Activated CD4-positive, alpha-beta T cell treated with anti-CD3 and anti-CD28 coated beads, Interleukin-2, amount 10 ng/mL, durations not matched to agents 24 days and 14 days (primary cell): ENCODE measurements at places on chromosomes 7 and 10. TPM values are rescaled to one million over a fixed set of nuclear protein-coding genes. Genes with fewer than 3 reads are reported as not detected.

GRCh38 chr10:27390681-27391080 is 113.4 kb upstream of the RAB18 start:
- no peak for DNase-seq

DNA sequence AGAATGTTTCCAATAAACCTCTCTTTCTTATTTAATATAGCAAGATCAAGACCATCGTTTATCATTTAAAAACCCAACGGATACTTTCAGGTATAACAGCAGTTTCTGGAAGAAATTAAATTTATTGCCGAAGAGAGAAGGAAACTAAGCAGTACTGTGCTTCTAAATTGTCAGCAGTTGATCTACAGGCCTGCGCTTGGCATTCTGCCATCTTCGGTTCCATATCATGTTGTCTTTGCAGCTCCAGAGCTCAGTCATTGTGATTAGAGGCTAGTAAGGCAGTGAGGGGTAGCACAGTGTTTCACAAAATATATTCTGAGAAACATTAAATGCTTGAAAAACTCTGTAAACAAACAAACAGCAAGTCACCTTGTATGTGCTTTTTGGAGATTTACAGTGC is 301.3 kb downstream of the REEP3 start:
- no peak for DNase-seq

DNA sequence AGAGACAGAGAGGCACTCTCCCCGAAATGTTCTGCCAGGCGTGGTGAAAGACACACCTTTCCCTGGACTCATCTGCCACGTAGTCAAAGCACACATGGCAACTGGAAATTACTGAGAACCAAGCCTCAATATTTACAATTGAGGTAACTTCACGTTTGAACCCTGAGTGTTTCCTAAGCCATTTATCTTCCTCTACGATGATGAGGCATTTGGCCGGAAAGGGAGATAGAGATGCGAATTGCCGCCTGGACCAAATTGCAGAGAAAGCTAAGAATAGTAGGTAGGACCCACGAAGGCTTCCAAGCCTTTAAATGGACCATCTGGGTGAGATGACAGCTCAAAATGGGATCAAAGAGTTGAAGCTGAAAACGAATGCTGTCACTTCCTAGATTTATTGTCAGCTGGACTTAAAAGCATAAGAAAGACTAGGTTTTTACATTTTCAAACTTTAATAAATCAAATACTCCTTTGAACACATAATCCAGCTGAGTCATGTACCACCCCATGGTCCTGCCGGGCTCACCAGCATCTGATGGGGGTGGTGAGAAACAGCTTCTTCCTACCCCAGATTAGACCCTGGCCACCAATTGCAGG is 135.6 kb upstream of the LYZL2 start:
- no peak for DNase-seq

DNA sequence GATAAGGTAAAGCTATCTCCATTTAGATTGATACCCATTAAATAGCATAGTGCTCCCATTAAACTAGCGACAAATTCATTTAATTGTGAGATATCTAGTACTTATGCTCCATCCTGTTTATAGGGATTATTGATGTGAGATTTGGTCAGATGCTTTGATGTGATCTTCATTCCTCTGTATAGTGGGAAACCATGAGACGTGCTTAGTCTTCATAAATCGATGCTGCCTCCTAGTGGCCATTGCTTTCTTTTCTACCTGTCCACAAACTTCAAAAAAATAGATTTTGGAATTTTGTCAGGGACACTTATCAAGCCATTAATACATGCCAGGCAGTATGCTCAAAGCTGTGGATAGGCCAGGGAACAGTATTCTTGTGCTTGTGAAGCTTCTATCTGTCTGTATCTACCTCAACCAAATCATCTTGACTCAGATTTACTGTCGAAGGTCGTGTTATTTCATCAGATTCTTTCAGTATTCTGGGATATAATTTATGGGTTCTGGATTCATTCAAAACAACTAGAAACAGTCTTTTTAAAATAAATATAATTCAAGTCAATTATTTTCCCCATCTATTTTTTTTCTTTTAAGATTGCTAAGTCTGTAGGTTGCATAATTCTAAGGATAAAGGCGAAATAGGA is 12.0 kb downstream of the LSM8 start:
- DNase-seq, result peak; percentile 85

DNA sequence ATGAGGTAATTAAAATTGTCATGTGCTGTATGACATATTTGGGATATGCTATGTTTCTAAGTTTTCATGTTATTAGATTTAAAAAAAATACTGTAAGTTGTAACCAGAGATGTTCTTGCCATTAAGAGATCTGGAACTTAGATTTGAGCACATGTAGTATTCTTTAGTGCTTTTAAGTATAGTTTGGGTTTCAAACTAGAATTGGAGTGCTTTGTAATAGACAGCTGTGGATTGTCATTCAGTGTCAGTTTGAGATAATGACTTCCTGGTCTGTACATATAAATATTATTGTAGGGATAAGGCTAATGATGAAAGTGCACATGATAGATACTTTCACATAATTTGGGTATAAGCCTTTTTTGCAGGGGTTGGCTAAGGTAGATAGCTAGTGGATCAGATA is 936.2 kb downstream of the CNTNAP2 start:
- no peak for DNase-seq

PPA1 gene
- 413 and 424 TPM in 2 replicates for total RNA-seq

CTBP2 gene
- total RNA-seq, result 0.16 TPM in 1 of 2 replicates, not detected in the other

SRRM3 gene
- 0.09 and 0.17 TPM in 2 replicates for total RNA-seq

- DNase-seq, result no peak
Observed at GRCh38 chr10:29304995-29305335, 16.1 kb downstream of the LYZL1 start.

CC2D2B gene
- 0.26 TPM in 1 of 2 replicates, not detected in the other for total RNA-seq

DNA sequence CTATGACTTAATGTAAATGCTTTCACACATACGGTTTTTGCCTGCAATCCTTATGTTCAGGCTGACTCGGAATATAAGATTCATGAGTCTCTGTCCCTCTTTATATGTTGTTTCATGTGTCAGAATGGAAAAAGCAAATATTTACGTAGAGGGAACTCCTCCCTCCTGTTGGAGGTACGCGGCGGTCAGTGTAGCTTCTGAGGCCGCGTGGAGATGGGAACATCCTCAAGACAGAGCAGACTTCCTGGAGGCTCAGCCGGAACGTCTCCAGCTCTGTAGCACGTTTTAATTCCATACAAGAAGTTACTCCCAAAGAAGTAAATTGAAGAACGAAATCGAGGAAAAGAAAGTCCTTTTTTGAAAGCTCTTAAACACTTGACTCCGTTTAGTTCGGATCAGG is 248.3 kb downstream of the EBF3 start:
- no peak for DNase-seq

SFTPD gene
- total RNA-seq, result not detected in 2 replicates

DNA sequence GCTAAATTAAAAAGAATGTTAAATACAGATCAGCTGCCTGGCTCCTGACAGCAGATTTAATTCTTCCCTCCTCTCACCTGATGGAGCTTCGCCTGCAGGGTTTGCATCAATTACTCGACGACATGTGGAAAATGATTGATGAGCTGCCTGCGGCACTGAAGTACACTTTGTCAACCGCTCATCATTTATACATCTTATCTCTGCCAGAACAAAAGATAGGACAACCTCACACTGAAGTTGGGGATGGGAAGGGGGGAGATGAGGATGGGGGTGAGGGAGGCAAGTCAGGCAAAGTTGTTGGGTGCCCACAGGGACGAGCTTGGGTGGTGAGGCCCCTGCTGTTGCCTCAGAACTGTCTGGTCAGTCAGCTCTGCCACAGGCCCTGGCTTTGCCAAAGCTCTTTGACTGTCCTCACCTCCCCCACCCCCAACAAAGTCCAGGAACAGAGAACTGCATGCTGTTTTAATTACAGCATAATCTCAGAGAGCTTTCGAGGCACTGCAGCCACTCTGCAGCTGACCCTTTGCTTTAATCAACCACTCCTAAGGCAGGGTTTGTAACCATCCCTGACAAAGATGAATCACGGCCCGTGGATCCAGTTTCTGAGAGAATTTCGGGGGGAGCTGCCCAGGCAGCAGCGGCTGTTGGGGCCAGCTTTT is 702.3 kb downstream of the LRMDA start:
- no peak for DNase-seq

NKX2-3 gene
- not detected in 2 replicates for total RNA-seq

- no peak for DNase-seq
Observed at GRCh38 chr7:80037689-80038088, 96.9 kb upstream of the GNAI1 start.

GRCh38 chr10:119450606-119451299 is 91.8 kb downstream of the RGS10 start:
- no peak for DNase-seq

DNA sequence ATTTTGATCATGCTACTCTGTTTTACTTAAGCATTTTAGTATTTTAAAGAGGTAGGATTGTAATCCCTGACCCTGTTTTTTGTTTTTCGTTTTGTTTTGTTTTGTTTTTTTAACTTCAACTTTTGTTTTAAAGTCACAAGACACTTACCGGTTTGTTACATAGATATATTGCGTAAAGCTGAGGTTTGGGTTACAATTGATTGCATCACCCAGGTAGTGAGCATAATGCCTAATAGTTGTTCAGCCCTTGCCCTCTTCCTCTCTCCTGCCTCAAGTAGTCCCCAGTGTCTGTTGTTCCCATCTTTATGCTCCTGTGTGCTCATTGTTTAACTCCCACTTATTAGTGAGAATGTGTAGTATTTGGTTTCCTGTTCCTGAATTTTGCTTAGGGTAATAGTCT is 93.1 kb upstream of the TEX47 start:
- no peak for DNase-seq

- DNase-seq, result no peak
Observed at GRCh38 chr7:155584763-155585531, 38.6 kb upstream of the CNPY1 start.

KCP gene
- total RNA-seq, result 0.09 and 0.17 TPM in 2 replicates

DNA sequence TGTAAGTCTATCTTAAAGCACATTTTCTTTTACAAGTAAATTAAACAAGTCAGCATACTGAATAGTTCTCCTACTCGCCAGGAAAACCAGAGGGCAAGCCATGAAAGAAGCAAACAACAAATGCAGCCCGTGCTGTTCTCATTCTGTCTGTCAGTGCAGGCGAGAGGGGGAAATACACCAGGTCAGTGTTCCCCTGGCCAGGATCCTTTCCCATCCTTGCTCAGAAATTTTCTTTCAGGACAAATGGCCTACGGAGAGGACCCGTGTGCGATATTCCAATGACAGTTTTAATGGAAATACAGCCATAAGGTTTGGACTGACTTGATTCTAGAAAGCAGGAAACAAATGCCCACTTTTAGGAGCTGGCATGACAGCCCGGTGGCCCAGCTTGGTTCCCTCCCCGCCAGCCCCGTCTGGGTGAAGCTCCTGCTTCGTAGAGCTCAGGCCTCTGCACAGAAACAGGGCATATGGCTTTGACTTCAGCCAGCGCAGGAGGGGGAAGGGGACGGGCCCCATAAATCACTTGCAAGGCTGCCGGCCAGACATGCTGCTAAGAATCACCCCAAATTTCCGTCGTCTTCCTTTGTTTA is 67.8 kb downstream of the FRMD4A start:
- DNase-seq, result no peak

PANK1 gene
- 4.8 and 4.9 TPM in 2 replicates for total RNA-seq

CPVL gene
- not detected in 2 replicates for total RNA-seq

GRCh38 chr10:71302874-71303568 is 16.0 kb upstream of the SLC29A3 start:
- DNase-seq, result peak; percentile 65

DNA sequence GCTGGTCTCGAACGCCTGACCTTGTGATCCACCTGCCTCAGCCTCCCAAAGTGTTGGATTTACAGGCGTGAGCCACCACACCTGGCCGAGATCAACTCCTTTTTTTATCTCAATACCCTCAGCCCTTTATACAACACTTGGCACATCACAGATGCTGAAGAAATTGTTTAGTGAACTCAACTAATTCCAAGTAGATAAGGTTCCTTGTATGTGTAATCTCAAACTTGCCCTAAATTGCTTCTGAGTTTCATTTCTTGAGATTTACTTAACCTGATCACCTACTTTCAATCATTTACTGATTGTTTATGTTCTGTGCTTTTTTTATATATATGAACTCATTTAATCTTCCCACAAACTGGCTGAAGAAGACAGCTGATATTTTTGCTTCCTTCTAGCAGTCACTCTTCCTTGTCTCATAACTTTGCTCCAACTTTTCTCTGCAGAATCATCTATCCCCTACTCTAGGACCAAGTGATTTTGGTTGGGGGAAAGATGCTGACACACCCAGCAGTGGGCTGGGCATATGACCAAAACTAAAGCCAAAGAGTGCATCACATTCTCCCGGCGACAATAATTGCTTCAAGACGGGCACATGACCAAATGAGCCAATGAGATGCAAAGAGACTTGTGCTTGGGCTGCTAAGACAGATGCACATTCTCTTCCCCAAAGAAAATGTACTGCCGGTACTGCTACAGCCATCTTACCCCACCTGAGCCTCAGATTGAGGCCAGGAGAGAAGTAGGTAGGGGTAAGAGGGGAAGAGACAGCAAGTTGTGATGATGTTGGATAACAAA is 40.3 kb upstream of the ARID5B start:
- no peak for DNase-seq

DNA sequence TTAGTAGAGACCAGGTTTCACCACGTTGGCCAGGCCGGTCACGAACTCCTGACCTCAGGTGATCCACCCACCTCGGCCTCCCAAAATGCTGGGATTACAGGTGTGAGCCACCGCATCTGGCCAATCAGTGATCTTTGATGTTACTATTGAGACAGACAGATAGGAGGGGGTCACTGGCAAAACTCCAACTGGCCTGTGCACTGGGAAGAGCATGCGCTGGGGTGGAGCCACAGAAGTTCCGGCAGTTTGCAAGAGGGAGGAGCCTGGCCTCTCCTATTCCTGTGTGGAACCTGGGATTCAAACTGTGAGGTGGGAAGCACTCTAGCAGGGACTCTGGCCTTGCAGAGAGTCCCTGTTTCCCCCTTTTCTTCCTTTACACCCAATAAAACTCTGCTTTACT is 60.7 kb downstream of the NEBL start:
- DNase-seq, result no peak

- no peak for DNase-seq
Observed at GRCh38 chr7:24980534-24981170, 674 bp upstream of the OSBPL3 start.

MALRD1 gene
- total RNA-seq, result not detected in 2 replicates

IFIT1B gene
- total RNA-seq, result not detected in 2 replicates

- no peak for DNase-seq
Observed at GRCh38 chr7:117250245-117250644, 72.6 kb downstream of the WNT2 start.

- DNase-seq, result no peak
Observed at GRCh38 chr7:124351950-124352349, 319.1 kb upstream of the TMEM229A start.

VWDE gene
- total RNA-seq, result 1.8 and 1.9 TPM in 2 replicates

DNA sequence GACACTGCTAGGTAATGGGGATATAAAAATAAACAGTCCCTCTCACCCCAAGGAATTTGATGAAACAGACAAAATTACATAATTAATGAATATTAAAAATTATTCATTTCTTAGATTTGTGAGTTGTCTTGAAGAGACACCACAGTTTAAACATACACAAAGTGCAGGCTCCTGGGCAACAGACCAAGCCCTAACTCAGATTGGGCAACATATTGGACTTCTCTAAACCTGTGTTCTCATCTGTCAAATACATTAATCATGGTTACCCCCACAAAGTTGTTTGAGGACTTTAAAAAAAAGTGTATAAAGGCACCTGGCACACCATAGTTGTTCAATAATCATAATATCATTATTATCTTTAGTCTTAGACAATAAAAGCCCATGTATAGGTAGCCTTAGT is 62.5 kb upstream of the CAPZA2 start:
- no peak for DNase-seq
